ENCODE measurements at places on chromosomes 1 and 21.

DNA sequence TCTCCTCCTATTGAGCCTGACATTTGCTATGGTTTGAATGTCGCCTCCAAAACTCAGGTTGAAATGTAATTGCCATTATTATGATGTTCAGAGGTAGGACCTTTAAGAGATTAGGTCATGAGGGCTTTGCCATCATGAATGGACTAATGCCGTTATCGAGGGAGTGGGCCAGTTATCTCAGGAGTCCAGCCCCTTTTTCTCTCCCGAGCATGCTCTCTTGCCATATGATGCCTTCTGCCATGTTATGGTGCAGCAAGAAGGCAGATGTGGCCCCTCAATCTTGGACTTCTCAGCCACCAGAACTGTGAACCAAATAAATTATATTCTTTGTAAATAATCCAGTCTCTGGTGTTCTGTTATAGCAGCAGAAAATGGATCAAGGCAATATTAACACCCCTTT is 323.5 kb downstream of the RRAGC start:
- DNase-seq: no peak

- DNase-seq: no peak
Observed at GRCh38 chr1:234726359-234726943, 116.5 kb upstream of the IRF2BP2 start.

DNA sequence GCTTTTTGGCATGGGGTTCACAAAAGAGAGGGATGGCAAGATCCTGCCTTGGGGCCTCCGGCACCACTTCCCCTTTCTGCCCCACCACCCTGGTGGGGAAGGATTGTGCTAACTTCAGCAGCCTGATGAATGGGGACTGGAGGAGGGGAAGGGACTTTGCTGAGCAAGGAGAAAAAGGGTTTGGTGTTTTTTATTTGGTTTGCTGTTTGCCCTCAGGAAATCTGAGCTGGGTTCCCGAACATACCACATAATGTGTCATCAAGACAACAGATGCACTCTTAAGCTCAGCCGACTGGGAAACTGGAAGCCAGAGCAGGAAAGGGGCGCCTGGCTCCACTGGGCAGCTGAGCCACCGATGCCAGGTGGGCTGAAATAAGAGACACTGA is 19.8 kb downstream of the OLFML2B start:
- peak; percentile 77 for DNase-seq

DNA sequence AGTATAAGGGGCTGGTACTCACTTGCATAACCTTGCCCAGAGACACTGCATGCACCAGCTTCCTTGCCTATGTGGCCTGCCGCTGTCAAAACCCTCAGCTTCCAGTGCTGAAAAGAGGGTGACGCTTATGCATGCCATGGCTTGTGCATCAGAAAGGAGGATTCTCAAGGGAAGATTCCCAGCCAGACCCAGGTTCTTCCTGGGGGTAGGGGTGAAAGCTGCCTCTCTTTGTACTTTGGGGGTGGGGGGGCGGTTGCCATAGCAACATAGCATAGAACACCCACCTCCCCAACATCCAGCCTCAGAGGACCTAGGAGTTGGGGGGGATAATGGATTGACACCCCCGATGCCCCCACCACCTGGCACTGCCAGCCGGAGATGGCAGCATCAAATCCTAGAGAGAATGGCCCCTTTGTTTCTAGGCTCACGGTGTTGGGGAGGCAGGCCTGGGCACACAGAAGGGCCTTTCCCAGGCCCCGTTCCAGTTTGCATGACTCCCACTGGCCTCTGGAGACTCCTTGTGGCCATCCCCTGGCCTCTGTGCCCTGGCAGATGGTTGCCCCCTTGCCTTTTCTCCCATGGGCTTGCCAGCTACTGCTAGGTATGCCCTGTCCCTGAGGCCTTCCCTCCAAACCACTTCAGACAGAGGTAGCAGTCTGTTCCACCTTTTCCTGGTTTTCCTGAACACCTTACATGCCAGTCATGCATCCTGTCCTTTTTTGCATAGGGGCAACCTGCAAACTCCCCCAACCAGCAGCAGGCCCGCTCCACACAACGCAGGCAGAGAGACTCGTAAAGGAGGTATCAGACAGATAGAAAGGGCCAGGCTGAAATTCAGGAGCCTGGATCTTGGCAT is 44.6 kb downstream of the RHBG start:
- no peak for DNase-seq

DNA sequence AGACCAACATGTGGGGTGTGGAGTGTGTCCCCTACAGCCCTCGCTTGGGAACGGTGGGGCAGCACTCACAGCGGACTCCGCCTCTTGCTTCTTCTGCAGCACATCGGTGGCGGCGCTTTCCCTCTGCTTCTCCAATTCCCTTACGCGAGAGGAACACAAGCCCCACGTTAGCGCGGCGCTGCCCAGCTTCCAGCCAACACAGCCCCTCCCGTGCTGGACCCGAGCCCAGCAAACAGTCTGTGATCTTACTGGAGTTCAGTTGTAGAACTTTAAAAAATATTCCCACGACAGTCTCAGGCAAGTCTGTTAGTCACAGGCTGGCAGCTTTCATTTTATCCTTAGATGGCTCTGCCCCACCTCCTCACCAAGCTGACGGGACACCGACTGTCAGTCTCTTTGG is 13.6 kb downstream of the THAP3 start:
- DNase-seq: no peak

DNA sequence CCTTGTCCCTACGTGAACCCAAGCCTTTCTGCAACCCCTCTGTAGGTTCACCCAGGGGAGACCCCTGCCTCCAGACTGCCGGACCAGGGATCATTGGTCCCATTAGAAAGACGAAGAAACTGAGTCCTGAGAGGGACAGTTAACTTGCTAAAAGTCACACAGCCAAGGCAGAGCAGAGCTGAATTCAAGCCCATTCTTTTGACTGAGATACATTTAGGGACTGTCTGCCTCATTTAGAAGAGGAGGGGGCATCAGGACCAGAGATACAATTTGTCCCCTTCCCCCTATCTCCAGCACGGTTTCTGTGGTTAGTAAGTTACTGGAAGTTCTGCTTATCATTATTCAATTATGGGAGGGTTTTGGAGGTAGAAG is 19.1 kb downstream of the KCNQ4 start:
- DNase-seq: no peak

GRCh38 chr21:45386336-45386727 is 18.6 kb upstream of the COL18A1 start:
- no peak for DNase-seq

DNA sequence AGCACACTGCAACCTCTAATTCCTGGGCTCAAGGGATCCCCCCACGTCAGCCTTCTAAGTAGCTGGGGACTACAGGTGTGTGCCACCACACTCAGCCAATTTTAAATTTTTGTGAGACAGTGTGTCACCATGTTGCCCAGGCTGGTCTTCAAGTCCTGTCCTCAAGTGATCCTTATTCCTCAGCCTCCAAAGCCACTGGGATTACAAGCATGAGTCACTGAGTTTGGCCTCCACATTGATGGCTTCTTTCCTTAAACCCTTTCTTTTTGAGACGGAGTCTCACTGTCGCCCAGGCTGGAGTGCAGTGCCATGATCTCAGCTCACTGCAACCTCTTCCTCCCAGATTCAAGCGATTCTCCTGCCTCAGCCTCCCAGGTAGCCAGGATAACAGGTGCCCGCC is 7.6 kb downstream of the KPNA6 start:
- no peak for DNase-seq

GRCh38 chr1:202203238-202204039 is 9.8 kb downstream of the LGR6 start:
- DNase-seq: no peak

GRCh38 chr21:19529031-19529430 is 1125.4 kb upstream of the TMPRSS15 start:
- DNase-seq: no peak

GRCh38 chr1:170714163-170714562 is 50.2 kb downstream of the PRRX1 start:
- no peak for DNase-seq

GRCh38 chr1:153669606-153670005 is 1.2 kb downstream of the ILF2 start:
- DNase-seq: no peak

- no peak for DNase-seq
Observed at GRCh38 chr1:84415396-84415795, 17.1 kb downstream of the DNASE2B start.

GRCh38 chr1:236997361-236997760 is 6.9 kb downstream of the MT1HL1 start:
- no peak for DNase-seq

DNA sequence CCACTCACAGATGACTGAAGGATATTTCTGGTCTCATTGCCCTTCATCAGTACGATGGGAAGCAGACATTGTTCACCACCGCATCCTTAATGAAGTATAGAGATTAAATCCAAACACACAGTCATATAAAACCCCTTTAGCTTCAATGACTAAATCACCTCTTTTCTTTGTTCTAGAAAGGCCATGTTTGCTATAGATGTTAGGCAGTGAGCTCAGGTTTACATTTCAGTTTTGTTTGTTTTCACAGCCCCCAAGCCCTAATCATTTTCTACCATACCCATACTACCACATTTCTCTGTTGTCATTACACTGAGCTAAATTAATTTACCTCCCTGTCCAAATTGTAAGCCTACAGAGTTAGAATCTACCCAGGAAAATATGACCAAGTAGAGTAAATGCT is 385.1 kb downstream of the NTNG1 start:
- no peak for DNase-seq

DNA sequence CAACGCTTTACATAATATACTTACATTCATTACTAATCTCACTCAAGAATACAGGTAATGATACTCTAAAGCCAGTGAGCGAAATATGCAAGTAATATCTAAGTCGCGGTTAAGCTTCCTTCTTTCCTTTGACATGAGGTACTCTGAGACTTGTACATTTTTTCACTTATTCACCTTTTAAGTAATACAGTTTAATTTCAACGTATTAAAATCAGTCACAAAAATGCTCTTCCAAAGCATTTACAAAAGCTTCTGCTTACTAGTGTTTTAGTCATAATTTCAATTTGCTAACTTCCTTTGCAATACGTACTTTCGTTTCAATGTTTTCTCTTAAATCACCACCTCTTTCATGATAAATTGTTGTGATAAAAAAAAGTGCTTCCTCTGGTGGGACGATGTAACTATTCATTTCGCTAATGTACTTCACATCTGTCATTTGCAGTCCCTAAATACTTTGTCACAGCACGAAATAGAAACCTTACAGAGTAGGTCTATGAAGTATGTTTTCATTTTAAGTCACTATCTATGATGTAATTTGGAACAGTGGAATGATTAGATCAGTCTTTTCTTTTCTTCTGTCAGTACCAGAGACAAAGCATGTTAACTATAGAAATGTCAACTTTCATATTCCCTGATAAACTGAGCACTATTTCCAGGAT is 34.0 kb upstream of the ADGRL4 start:
- DNase-seq: no peak

DNA sequence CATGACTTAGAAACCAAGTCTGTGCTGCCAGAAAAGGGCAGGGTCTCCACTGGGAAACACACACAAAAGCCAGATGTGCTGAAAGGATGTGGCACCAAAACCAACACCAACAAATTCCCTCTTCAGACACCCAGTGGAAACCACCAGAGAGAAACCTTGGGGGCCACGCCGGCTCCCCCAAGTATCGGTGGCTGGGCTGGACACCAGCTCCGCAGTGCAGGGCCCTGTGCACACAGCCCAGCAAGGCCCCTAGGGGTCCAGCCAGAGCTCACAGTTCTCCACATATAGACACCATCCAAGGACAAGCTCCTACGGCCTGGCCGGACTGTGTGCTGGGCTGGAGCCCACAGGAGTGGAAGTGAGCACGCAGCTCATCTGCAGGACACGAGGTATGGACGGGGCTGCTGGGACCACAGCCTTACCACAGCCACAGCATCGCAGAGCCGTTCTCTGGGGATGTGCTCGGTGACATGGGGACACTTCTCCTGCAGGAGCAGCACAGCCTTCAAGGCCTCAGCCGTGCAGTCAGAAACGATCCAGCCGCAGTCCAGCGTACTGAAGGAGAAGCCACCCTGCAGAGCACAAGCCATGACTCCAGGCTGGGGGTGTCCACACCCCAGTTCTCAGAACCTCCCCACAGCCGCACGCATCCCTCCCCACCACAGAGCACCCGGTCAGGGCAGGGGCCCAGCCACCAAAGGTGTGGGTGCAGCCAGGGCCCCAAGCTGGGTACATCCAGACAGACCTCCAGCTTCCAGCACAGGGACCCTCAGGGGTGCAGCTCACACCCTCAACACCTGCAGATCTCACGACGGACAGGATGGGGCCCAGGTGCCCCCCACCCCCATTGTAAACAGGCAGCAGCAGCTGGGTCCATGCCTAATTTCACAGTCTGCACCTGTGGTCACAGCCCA is 21.3 kb downstream of the LSS start:
- no peak for DNase-seq

GRCh38 chr21:43921979-43922945 is 57.2 kb downstream of the AGPAT3 start:
- DNase-seq: no peak
